AG09309 (cell line): ENCODE measurements at places on chromosomes 6 and 20.

DNA sequence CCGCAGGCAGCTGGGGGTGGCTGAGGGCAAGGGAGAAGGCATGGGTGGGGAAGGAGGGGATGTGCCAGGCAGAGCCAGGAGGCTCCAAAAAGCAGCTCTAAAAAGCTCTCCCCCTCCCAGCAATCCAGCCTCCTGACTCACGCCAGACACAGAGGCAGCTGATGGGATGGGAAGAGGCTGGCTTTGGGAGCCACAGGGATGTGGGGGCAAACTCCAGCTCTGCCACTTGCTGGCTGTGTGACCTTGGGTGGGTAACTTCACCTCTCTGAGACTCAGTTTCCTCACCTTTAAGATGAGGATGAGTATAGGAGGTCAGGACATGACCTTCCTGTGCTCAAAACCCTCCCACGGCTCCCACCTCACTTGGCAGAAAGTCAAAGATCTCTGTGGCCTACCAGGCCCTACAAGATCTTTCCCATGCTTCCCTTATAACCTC, 148.9 kb downstream of the CEBPB start:
- no peak for DNase-seq

GRCh38 chr6:47102331-47102730, 60.2 kb upstream of the ADGRF1 start:
- DNase-seq, result no peak

DNA sequence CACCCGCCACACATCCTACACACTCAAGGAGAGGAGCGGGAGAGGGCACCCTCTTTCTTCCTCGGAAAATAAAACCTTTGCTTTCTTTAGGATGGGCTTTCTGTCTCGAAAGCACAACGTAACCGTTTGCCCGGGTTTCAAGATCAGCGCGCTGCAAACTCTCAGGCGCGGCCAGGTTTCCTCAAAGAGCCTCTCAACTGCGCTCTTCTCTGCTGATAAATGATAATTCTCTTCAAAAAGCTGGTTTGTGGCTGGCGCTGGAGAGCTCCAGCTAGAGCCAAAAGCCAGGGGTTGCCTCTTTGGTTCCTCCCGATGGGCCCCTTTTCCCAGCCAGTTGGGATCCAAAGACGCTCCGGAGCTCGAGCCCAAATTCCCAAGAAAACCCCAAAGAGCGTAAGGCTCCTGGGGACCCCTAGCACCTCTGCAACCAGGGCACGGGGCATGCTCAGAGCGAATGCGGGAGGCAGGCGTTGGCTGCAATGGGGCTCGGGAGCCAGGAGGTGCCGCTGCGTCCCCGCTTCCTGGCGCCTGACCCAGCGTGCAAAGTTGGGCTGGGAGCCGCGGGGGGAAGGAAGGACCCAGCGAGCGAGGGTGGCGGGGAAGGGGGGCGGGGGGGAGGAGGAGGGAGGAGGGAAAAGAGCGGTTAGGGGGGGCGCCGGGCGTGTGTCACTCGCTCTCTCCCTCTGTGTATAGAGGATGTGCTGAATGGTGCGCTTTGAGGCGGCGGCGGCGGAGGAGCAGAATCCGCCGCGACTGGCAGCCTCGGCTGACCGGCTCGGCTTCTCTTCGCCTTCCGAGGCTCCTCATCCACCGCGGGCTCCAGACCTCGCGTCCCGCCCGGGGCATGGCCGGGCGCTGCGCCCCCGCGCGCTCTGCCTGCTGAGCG, at the start of gene PLCB1:
TSS of gene PLCB1 (plus strand) at position 669 of the 886 bp plus-strand sequence. CDS start 386 bp downstream, outside the sequence.
- DNase-seq, result peak; percentile 4

DNA sequence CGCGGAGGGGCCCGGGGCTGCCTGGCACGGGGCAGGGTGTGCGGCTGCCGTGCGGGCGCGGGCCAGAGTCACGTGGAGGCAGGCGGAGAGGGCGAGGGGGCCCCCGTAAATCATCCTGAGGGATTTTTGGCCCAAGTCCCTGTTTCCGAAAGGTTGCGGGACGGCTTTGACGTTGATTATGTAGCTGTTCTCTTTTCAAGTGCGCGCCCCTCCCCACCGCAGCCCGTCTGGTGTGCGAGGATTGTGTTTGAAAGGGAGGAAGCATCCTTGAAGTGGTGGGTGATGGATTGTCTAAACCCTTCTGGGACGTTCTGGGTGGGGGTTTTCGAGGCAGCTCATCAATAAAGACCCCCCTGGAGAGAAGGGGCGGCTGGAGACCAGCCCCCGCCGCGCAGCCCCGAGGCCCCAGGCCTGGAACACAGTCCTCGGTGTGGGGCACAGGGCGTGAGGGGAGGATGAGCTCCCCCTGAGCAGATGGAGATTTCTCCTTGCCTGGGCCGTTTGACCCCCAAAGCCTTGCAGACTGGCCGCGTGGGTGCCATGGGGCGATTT, 7.0 kb upstream of the FOXF2 start:
- DNase-seq, result no peak

- no peak for DNase-seq
These were observed 73.7 kb downstream of the RPP40 start for GRCh38 chr6:4930025-4930691.

DNA sequence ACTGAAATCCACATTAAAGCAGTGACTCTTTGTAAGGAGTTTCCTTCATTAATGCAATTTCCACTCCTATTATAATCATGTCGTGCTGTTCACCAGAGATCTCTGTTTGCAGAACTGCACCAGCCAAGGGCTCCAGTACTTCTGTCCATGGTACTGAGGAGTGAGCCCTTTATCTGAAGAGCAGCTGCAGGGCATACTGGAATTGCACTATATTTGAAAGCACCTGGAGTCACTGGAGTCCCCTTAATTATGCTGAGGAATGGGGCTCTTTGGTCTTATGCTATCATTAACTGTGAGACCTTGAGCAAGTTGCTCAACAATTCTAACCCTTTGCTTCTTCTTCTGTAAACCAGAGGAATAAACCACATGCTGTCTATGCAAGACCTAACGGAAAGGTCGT, 61.7 kb upstream of the NUP153 start:
- no peak for DNase-seq

GRCh38 chr6:159890792-159891191, at the start of gene MAS1:
TSS of gene MAS1 (plus strand) at chr6:159890988. CDS start at chr6:159906956, 15,968 bp downstream.
- no peak for DNase-seq

GRCh38 chr6:98471444-98471843, 362.9 kb upstream of the POU3F2 start:
- no peak for DNase-seq

- no peak for DNase-seq
These were observed 651.6 kb upstream of the MARCKS start for GRCh38 chr6:113205553-113205952.

GRCh38 chr6:93896081-93896480, 476.7 kb upstream of the EPHA7 start:
- DNase-seq, result no peak

GRCh38 chr20:58458342-58459057, 56.7 kb downstream of the APCDD1L start:
- DNase-seq, result no peak
